Ureter (tissue), 1 donor: ENCODE measurements at places on chromosomes 4 and X.

DNA sequence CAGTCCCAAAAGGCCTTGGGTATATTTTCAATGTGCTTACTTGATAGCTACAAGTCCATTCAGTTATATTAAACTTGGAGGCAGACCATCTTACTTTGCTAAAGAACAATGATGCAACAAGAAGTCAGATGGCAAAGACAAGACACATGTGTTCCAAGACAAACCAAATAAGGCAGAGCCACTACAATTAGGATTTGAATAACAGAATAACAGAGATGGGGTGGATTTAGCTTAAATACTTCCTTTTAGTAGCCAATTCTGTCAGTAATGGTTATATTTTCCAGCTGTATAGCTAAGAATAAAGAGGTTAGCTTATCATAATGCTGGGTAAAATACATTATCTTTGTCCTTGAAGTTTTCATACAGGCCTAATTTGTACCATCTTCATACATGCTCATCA, 37.7 kb upstream of the FRAS1 start:
- DNase-seq: no peak

GRCh38 chrX:17817251-17817650, 43.8 kb downstream of the RAI2 start:
- DNase-seq: no peak

DNA sequence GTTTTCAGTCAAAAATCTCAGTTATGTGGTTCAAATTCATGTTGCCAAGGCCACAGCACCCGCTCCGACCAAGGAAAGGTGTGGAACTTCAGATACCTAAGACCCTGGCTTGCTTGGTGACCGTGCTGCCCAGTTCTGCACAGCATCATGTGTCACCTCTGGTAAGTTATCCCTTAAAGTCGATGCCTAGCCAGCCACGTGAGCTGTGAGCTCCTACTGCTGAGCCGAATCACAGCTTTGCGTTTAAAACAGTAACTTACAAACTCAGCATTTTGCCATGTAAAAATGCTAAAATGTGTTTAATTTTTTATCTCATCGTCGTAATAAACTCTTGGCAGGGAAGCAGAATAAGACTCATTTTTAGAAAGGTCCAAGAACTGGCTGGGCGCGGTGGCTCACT, 5.3 kb downstream of the TMEM271 start:
- DNase-seq: no peak

DNA sequence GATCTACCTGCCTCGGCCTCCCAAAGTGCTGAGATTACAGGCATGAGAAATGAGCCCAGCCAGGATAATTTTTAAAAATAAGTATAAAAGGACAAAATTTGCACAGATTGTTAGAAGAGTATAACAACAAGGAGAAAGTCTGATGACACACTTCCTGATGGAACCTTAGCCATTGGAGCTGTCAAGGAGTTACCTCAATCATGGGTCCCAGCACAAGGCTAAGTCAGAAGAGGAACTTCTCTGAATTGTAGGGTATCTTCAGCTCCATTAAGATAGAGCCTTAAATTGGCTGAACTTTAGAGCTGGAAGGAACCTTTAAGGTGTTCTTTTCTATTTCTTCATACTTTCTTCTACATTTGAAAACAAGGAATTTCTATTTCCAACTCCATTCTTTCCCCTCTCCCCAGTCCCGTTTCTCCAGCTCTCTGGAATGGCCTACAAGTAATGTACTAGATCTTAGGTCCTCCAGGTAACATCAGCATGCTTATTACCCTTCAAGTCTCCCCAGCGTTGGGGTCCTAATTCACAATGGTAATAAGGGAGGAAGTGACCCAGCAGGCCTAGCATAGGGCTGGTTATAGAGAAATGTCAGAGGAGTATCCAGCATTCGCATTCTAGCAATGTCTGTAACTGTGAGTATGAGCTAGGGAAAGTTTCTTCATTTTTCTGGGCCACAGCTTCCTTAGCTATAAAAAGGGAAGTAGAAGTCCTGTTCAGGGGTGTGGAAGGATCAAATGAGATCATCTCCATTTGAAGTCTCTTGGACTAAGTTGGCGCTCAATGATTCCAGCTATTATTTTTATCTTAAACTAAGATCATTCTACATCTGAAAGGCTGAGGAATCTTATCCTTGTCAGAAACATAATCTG, 18.5 kb upstream of the RBPJ start:
- no peak for DNase-seq
